ENCODE measurements at places on chromosomes 2 and 18.

- DNase-seq = peak; percentile 7
Measured at GRCh38 chr2:190179754-190180312, 117.3 kb upstream of the MSTN start.

GRCh38 chr2:112542123-112542983 lies at the start of gene POLR1B:
Gene POLR1B, plus strand, starts transcription at chr2:112542465. Its CDS starts 30 bp downstream, at chr2:112542495.
- DNase-seq = peak; percentile 49

- DNase-seq = no peak
Measured at GRCh38 chr2:43225788-43226557, 433 bp downstream of the ZFP36L2 start.

- DNase-seq = no peak
Measured at GRCh38 chr2:45769056-45769455, 117.6 kb downstream of the PRKCE start.

GRCh38 chr18:46793565-46793964 lies 36.7 kb upstream of the ST8SIA5 start:
- no peak for DNase-seq

- no peak for DNase-seq
Measured at GRCh38 chr2:195543902-195544894, 112.8 kb upstream of the SLC39A10 start.

All from skin of body (tissue), 3 donors.